Aortic smooth muscle cell (primary cell): ENCODE measurements at places on chromosomes 5 and 9. TPM values are rescaled to one million over a fixed set of nuclear protein-coding genes. Genes with fewer than 3 reads are reported as not detected.

GABRB2 gene
- total RNA-seq, result under 0.01 TPM in 1 of 2 replicates, not detected in the other

SPEF2 gene
- total RNA-seq, result 1.7 and 1.8 TPM in 2 replicates

HTR1A gene
- total RNA-seq, result not detected in 2 replicates

FBXL7 gene
- 2.2 and 4.3 TPM in 2 replicates for total RNA-seq

LRRC19 gene
- total RNA-seq, result not detected in 2 replicates

IRX2 gene
- 0.62 and 3.7 TPM in 2 replicates for total RNA-seq

BTNL3 gene
- not detected in 2 replicates for total RNA-seq

S1PR3 gene
- 17.5 and 33.0 TPM in 2 replicates for total RNA-seq
